ENCODE measurements at places on chromosomes 4 and X.

- DNase-seq = no peak
Measured at GRCh38 chrX:1475481-1475880, 22.8 kb upstream of the ASMTL start.

DNA sequence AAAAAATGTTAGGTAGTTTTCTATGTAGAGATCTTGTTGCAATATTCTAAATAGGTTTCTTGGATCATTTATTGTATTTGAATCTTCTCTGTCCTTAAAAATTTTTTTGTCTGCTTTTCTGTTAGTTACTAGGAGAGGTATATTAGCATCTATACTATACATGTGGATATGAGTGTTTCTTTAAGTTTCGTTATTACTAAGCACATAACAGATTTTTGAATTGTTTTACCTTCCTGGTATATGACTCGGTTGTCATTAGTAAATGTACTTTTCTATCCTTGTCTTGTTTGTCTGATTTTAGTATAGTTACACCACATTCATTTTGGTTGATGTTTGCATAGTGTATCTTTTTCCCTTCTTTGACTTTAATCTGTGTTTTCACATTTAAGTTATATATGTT, 20.2 kb downstream of the PYURF start:
- no peak for DNase-seq

GRCh38 chr4:41745292-41746024, 3.1 kb downstream of the PHOX2B start:
- no peak for DNase-seq

DNA sequence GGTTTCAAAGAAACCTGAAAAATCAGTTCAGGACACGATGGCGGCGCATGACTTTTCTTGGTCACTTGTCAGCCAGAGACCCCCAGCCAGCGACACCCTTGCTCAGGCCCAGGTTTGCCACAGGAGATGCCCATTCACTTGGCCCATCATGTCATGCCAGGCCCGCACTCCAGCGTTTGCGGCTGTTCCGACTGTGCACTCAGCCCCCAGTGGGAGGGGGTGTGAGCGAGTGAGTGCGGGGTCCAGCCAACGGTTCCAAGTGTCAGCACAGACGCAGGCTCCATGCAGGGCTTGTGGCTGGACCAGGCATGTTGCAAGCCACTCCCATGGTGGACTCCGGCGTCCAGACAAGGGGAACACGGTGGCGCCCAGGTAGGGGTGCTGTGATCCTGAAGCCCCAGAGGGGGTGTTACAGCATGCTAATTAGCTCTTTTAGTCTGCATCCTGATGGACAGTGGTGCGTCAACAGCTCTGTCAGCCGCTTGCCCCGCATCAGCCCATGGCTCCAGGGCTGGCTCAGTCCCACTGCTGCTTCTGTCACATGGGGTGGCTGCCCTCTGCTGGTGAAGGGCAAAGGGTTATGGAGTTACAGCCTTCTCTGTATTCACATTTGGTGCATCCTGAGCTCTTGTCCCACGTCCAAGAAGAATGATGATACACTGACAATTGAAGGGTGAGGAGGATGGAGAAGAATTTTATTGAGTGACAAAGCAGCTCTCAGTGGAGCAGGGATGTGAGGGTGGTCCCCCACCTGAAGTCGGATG, 3.7 kb upstream of the MAEA start:
- no peak for DNase-seq

GRCh38 chr4:93947286-93947685, 118.7 kb downstream of the ATOH1 start:
- DNase-seq = no peak

All from NCI-H2081 (cell line).